ENCODE measurements at places on chromosomes 1 and 21.

DNA sequence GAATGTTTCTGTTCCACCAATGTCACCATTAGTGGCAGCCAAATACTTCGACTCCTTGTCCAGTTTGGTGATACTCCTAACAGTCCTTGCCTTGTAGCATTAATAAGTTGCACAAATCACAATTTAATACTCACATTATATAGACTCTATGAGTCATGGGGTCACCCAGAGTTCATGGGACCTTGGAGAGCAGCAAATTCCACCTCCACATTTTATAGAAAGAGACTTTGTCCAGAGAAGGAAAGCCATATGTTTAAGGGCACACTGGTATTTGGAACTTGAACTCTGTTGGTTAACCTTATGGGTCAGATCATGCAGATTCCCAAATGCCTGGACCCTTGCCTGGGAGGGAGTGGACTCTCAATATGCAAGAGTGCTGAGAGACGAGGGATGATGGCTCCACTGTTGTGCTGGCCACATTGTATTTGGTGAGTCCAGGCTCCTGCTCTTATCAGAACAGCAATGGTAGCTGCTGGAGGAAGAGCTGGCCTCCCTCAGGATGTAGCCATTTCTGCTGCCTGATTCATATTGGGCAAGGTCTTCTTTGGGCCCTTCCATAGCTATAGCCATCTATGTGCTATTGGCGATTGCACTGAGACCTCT lies 30.6 kb downstream of the DNAJC6 start:
- DNase-seq: no peak

- no peak for DNase-seq
Measured at GRCh38 chr1:29210278-29211085, 20.3 kb downstream of the MECR start.

DNA sequence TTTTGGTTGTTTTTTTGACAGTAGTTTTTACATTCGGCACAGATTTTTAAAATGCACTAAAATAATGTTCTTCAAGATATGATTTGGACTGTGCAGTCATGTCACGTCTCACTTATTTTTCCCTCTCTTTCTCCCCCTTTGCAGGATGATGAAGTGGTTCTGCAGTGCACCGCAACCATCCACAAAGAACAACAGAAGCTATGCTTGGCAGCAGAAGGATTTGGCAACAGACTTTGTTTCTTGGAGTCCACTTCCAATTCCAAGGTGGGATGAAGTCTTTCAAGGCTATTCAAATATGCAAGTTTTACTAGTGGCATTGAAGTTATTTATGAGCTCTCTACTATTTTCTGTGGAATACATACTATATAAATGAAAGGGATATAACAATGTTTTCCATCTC lies 228.4 kb downstream of the RYR2 start:
- no peak for DNase-seq

DNA sequence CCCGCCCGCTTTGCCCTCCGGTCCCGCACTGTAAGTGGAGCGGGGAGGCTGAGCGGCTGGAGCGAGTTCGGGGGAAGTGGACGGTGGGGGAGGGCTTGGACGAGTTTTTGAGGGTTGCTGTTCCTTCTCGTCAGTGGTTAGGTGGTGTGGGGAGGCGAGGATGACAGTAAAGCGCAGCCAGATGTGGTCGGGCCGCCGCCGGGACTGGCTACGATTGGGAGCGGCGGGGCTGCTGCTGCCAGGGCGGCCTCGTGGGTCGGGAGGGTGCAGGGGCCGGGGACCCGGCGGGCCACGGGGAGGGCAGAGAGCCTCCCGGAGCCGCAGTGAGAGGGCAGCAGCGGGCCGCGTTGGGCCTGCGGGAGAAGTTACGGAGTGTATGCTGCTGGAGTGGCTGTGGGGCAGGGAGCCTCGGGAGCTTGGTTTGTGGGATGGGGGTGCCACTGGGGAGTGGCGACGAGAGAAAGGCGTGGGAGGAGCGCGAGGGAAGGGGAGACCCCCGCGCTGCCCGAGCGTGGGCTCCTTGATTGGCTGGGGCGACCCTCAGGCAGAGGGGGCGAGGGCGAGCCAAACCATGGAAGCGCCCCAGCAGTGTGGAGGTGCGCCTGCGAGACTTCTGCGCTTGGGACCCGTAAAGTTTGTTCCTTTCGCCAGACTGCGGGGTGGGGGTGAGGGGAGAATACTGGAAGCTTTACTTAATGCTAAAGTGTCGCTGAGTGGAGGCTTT lies 2.1 kb downstream of the ADGRL2 start:
- DNase-seq: peak; percentile 69
